ENCODE measurements at places on chromosomes 3 and 15.

DNA sequence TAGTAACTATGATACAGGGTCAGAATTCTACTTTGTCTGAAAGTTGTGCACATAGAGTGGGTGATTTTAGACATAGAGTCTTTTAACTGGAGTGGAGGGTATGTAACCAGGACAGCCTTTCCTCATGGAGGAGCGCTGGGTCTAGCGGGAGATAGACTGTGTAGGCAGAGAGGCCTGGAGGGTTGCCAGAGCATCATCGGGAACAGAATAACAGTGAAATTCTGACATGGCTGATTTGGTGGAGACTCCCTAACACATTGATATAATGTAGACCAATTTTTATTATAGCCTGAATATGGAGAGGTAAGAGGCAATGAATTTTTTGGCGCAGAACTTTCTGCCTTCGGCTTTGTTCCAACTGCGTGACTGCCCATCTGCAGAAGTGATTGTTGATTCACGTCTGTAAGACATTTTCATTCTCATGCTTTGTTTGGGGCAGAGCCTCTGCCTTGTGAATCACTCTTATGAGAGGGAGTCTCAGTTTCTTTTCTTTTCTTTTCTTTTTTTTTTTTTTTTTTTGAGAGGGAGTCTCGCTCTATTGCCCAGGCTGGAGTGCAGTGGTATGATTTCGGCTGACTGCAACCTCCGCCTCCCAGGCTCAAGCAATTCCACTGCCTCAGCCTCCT is 16.0 kb downstream of the LPP start:
- DNase-seq, result no peak

- no peak for DNase-seq
Measured at GRCh38 chr3:154981201-154981600, 98.9 kb upstream of the MME start.

DNA sequence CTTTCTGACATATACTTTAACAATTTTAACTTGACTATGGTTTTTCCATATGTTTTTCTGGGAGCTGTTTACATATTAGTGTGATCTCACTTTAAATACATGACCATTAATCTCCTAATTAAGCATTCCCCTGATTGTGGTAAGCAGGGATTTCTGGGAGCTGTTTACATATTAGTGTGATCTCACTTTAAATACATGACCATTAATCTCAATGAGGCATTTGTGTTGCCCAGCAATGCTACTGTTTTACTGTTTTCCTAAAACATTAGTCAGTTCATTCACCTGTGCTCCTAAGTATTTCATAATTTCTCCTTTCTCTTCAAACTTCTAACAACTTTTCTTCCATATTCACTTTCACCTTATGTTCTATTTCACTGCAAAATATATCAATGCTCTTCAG is 3.6 kb upstream of the GRAMD1C start:
- DNase-seq, result no peak

GRCh38 chr3:34284959-34285826 is 486.8 kb downstream of the PDCD6IP start:
- no peak for DNase-seq

- no peak for DNase-seq
Measured at GRCh38 chr3:156772588-156773206, 53.5 kb upstream of the LEKR1 start.

DNA sequence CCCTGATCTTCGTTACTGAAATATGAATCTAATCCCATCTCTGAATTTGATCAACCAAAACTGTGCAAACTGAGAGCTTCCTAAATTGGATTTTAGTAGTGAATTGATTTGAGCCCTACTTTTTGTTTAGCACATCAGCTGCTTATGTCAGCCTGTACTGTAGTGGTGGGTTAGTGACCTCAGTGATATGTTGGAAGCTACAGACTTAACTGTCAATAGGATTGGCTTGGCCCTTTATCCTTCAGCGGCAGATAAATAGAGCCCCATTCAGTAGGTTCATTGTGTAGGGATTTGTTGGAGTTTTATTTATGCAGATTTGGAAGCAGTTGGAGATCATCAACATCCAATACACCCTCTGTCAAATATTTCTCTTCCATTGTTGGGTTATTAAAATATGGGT is 409.7 kb downstream of the SOX2 start:
- DNase-seq, result no peak

DNA sequence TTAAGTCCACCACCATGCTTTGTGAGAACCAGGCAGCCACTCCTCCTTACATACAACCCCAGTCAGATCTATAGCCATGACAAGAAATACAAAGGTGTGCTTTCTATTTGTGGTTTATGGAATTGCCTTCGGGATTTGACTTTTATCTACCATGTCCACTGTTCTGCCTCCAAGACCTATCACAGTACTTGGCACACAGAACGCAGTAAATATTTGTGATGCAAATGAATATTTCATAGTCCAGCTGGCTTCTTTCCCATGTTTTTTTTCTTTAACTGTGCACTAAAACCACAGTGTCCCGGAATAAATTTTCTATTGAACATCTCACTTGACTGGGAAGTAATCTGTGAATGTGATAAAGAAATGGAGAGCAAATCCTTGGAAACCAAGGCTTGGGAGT is 314.7 kb downstream of the RORA start:
- DNase-seq, result no peak

GRCh38 chr15:96363707-96364106 is 33.2 kb downstream of the NR2F2 start:
- no peak for DNase-seq

DNA sequence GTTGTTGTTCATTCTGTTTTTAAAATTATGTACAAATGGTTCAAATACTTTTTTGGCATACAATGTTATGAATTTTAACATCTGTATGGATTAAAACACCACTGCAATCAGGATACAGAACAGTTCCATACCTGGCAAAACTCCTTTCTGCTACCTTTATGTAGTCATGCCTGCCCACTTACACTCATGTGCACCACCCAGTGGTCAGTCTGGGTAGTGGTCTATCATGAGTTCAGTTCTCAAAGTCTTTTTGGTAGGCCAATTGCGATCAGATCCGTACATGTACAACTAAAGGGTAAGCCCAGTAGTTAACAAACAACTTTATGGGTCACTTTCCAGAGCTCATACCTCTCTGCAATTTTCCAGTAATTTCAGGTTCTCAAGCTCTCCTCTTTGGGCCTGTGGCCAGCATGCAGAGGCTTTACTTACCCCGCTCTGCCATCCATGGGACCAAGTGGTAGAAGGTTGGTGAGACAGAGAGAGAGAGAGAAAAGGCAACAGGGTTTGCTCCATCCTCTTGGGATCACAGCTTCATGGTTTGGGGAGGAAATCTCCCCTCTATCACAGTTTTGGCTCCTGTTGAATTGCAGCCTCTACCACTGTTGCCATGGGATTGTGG is 63.9 kb upstream of the FAM98B start:
- DNase-seq, result peak; percentile 1

DNA sequence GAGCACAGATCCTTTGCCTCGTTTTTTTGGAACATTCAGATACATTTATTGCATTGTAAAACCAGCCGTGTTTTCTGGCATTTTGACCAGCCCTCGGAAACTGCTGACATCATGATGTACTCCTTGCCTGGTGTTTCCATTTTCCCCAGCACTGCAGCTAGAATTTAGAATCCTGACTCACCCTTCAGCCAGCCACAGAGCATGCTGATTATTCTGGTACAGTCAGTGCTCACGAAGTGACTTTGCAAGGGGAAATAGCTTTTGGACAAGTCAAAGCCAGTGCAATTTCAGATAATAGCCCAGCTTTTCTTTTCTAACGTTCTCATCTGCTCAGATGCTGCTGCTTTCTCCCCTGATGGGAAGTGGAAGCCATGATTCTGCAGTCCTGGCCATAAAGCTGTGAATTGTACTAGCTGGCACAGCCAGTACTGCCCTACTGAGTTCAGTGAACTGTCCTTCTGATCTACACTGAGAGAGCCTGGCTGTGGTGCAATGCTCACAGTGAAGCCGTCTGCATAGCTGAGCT is 12.1 kb upstream of the CNBP start:
- no peak for DNase-seq

DNA sequence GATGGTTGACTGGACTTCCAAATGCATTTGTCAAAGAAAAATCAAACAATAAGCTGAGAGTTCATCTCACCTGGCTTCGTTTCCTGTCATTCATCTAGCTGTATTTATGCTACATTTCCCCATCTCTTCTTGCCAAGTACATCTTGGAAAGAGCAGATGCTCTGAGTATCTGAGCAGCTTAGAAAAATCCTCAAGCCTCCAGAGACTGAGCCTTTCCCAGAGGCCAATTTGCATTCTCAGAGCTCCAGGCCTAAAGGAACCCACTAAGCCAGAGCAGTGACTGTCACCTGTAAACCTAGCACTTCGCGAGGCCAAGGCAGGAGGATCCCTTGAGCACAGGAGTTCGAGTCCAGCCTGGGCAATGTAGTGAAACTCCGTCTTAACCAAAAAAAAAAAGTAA is 100.5 kb downstream of the XXYLT1 start:
- DNase-seq, result no peak

DNA sequence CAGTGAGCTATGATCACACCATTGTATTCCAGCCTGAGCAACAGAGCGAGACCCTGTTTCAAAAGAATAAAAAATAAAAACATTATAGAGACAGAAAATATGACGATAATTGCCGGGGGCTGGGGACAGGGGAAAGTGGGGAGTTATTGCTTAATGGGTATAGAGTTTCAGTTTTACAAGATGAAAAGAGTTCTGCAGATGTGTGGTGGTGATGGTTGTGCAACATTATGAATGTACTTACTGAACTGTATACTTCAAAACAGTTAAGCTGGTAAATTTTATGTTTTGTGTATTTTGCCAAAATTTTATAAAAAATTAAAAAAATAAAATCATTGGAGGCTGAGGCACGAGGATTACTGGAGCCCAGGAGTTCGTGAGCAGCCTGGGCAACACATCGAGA is 24.8 kb upstream of the ZNF774 start:
- no peak for DNase-seq

DNA sequence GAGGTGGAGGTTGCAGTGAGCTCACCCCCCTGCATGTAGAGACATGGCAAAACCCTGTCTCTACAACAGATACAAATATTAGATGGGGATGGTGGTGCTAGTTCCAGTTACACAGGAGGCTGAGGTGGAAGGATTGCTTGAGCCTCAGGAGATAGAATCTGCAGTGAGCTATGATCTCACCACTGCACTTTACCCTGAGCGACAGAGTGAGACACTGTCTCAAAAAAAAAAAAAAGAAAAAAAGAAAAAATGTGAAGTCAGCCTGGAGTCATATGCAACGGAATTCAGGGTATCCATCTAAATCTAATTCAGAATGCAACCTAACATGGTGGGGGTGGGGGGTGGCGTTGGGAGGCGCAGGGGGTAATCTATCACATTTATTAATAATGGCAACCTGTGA is 37.1 kb upstream of the NR2F2 start:
- DNase-seq, result no peak

DNA sequence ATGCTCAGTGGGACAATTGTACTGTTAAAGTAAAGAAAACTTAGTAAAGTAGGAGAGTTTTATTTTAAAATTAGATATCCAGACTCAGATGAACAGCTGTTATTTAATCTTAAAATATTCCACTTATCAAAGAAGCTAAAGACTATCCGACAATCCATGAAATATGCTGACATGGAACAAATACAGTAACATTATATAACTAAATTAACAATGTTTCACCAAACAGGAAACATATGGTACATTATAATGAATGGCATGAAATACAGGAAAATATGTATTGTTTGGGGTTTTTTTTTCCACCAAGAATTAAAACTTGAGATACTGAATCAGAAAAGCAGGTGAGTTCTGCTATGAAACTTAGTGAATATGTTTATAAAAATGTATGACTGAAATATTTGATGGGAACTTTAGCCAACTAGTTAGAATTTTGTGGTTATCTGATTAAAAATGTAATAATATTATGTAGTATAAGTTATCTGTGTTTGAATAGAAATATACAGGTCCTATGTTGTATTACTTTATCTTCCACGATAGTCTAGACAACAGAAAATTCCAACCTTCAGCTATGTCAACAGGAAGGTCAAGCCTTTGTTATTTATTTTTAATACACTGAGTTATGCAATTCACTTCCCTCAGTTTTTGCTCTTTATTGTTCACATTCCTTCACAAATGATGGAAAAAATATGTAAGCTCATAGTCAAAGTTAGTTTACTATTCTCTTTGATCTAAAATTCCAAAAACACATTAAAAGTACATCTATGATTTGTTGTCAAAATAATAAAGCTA is 72.7 kb downstream of the UACA start:
- DNase-seq, result no peak

DNA sequence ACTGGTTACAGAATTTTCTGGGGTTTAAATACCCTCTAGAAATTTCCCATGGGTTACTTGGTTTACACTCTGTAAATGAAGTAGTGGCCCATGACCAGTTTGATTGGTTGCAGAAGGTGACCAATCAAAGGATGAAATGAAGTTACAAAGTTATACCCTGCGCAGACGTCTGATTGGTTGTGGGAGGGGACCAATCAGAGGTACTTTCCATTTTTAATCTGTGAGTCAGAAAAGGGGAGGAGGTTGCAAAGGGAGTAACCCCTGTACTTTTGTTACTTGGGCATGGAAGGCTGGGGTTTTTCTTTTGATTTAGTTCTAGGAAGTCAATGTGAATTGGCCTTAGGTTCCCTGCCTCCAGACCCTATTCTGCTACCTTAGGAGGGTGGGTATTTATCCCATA is 18.7 kb upstream of the APH1B start:
- no peak for DNase-seq

GRCh38 chr15:92899601-92899947 is 550 bp upstream of the CHD2 start:
- DNase-seq, result no peak

GRCh38 chr3:111608383-111608782 is 13.2 kb upstream of the ZBED2 start:
- no peak for DNase-seq

GRCh38 chr3:53688989-53689388 is 157.2 kb downstream of the CHDH start:
- DNase-seq, result no peak

GRCh38 chr3:168024537-168024941 is 71.2 kb downstream of the GOLIM4 start:
- peak; percentile 22 for DNase-seq

DNA sequence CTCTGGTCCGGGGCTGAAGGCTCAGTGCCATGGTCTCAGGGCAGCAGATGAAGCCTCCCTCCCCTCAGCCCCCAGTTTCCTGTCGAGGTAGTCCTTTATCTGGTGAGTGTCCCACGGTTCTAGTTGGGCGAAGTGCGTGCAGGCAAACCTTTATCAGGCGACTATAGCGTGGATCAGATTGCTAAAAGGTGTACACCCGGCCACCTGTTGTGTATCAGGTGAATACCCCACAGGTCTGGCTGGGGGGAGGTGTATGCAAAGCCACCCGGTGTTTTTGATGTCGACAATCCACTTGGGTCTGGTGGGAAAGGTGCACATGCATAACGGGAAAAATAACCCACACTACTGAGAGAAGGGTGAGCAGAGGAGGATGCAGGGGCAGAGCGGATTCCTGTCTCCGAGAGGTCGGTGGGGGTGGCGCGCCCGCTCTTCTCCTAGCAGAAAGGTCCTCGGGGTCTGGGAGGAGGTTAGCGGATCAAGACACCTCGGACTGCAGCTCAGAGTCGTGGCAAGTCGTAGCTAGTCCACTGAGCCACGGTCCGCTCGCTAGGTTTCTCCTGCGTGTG is 507 bp downstream of the SLC12A6 start:
- DNase-seq, result no peak
